ENCODE measurements at places on chromosomes 13 and 19.

- DNase-seq, result no peak
Observed at GRCh38 chr19:10979951-10980381, 19.1 kb downstream of the SMARCA4 start.

DNA sequence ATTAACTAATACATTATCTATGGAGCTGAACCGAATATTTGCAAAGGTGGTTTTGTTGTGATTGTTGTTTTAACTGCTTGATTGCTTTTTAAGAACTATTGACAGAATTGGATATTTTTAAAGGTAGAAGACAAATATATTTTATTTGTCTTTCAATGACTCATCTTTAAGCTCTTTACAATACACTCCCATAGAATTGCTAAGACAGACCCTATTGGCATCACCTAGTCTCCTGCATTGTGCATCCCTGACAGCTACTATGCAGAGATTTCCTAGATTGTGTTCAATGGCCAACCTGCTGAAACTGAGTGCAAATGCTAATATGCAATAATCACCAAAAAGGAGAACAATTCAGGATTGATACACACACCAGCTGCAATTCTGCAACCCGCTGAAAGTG is 19.7 kb upstream of the SCEL start:
- DNase-seq, result no peak

DNA sequence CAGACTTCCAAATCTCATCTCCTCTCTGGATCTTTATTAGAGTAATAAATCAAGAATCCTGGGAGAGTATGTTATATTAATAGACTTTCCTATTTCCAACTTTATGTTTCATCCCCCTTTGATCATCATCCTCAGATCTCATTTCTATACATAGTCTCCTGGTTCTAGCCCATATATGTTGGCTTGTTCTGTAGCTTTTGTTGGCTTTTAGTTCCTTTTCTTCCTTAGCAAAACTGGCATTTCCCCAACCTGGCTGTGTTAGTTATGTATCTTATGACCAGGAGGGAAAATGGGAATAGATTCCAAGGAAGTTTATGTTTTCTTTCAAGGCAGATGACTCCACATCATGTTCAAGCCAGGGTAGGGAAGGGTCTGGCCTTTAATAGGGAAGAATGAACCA is 2464.5 kb downstream of the PCDH9 start:
- no peak for DNase-seq

DNA sequence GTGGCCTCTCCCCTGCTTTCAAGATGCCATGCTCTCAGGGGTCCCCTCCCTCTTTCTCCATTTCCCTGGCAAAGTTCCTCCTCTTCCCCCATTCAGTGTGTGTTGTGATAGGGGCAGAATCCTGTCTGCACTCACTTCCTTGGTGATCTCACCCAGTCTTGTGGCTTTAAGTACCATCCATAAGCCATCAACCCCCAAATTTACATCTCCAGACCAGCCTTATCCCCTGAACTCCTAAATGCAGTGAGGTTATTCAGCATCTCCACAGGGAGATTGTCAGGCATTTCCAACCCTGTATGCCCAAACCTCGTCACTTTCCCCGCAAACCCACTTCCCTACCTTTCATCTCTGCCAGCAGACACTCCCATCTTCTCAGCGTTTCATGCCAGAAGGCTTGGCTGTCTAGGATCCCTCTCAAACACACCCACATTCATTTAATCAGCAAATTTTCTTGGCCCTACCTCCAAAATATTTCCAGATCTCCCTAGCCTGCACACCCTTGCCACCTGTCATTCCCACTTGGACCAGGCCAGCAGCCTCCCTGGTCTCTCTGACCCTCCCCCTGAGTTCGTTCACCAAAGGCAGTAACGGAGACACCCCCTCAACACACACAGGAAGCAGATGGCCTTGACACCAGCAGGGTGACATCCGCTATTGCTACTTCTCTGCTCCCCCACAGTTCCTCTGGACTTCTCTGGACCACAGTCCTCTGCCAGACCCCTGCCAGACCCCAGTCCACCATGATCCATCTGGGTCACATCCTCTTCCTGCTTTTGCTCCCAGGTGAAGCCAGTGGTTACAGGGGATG is at the start of gene HCST:
Gene HCST, plus strand, starts transcription at position 676 of the 808 bp plus-strand sequence. Its CDS starts 65 bp downstream, at position 741.
- DNase-seq, result no peak

GRCh38 chr19:10000171-10000826 is 10.0 kb downstream of the COL5A3 start:
- DNase-seq, result peak; percentile 33

GRCh38 chr19:23311551-23311950 is 61.4 kb upstream of the ZNF724 start:
- DNase-seq, result no peak

GRCh38 chr19:15538774-15539173 is 30.4 kb downstream of the CYP4F22 start:
- DNase-seq, result no peak

GRCh38 chr19:34744896-34745690 is 11.1 kb downstream of the ZNF181 start:
- no peak for DNase-seq

GRCh38 chr19:5369962-5370367 is 29.4 kb upstream of the PTPRS start:
- peak; percentile 4 for DNase-seq

- no peak for DNase-seq
Observed at GRCh38 chr13:113471844-113472243, 18.6 kb upstream of the ADPRHL1 start.

- no peak for DNase-seq
Observed at GRCh38 chr13:80871481-80871880, 530.6 kb upstream of the SPRY2 start.

GRCh38 chr13:43662976-43663375 is 123.8 kb downstream of the ENOX1 start:
- no peak for DNase-seq

DNA sequence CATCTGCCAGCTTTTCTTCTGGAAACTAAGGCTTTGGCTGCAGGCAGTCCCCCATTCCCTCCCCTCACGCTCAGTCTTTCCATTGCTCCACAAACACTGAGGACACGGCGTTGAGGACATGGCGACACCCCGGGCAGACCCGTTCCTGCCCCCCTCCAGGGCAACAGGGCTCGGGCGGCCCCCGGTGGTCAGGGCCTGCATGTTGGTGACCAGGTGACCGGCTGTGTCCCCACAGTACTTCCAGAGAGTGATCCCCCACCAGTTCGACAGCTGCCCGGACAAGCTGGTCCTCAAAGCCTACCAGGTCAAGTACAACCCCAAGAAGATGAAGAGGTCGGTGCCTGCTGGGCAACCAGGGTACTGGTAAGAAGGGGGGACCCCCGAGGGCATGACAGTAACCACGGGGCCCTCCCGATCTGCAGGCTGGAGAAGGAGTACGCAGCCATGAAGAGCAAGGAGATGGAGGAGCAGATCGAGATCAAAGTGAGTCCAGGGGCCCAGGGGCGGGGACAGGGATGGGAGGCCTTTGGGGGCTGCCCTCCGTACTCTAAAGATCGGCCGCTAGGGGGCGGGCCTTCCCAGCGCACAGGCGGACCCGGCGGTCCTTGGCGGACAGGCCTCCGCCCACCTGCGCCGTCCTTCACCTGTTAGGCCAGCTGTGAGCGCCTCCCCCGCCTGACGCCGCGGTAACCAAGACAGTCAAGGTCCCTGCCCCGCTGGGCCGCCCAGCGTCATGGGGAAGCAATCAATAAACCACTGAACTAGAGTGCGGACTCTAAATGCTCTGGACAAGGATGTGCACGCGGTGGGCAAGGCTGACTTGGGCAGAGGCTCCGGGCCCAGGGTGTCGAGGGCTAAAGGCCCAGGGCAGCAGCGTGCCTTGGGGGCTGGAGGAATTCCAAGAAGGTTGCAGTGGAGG is 21.1 kb downstream of the PRR36 start:
- DNase-seq, result no peak

GRCh38 chr19:4916292-4917082 is 7.2 kb downstream of the UHRF1 start:
- no peak for DNase-seq

GRCh38 chr19:53865918-53866864 is 1.5 kb upstream of the MYADM start:
- no peak for DNase-seq

- no peak for DNase-seq
Observed at GRCh38 chr13:24081387-24081786, 79.1 kb upstream of the SPATA13 start.

GRCh38 chr19:9597027-9597426 is 12.7 kb upstream of the ZNF121 start:
- DNase-seq, result no peak

GRCh38 chr19:55481148-55481793 is 3.7 kb upstream of the NAT14 start:
- no peak for DNase-seq

DNA sequence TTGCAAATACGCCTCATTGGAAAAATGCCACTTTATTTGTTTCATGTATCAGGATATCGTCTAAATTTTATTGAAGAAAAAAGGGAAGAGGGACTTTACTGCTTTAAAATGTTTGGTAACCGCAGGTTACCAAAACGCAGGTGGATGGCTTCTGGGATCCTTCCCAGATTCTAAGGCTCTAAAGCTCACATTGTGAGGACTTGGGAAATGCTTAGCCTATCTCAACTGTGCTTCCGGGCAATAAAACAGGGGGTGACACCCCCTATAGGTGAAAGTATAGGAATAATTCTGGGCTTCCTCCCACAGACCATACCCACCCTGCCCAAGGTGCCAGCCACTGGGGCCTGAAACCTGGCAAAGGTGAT is 73.2 kb upstream of the IPO5 start:
- DNase-seq, result no peak

DNA sequence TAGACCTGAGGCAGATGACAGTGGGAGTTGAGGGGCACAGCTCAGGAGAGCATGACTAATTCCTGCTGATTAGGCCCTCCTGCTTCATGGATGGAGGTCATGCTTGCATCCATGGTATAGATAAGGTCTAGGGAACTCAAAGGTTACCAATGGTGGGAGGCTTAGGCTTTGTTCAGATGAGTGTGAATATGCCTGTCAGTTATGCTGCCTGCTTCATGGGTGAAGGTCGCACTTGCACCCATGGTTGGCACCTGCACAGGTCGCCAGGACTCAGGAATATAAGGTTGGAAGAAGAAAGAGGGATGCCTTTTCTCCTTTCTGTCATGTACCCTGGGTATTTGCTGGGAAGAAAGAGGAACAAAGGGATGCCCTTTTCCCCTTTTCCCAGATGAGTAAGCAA is 53.4 kb upstream of the GJB6 start:
- no peak for DNase-seq

DNA sequence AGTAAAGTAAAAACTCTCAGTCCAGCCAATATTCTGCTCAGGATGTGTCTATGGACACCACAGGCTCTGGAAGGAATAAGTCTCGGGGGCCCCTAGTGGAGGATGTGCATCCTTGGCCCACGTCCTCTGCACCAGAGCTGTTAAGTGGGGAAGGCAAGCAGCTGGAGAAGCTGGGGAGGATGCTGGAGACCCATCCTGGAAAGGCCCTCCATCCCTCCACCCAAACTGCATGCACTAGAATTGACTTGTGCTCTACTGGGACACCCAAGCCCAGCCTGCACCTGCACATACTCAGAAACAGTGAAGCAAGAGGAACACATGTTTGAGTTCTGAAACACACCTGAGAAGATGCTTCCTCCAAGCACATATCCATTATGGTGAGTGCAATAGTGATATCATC is 307.8 kb downstream of the TSHZ3 start:
- DNase-seq, result no peak

- no peak for DNase-seq
Observed at GRCh38 chr19:9324584-9324962, 594 bp downstream of the ZNF559 start.

- DNase-seq, result no peak
Observed at GRCh38 chr19:40524133-40524549, 52.5 kb upstream of the SHKBP1 start.

- DNase-seq, result no peak
Observed at GRCh38 chr13:83297586-83298290, 584.5 kb downstream of the SLITRK1 start.

GRCh38 chr19:48629599-48630295 is 7.4 kb downstream of the DBP start:
- DNase-seq, result no peak

DNA sequence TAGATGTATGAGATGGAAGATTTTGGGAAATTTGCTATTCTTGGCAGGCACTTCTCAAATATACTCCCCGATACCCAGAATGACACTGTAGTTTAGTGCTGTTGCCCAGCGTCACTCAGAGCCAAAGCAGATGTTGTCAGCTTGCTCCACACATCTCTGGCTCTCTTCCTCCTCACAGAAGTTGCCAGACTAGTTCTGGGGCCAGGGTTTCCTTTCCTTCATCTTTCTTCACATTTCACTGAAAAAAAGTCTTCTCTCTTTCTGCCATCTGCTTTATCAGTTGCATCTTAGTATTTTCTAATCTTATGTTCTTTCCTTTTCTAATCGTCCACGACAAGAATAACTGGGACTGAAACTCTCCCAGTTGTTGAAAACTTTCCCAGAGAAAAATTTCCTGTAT is 251.4 kb downstream of the RGCC start:
- no peak for DNase-seq

DNA sequence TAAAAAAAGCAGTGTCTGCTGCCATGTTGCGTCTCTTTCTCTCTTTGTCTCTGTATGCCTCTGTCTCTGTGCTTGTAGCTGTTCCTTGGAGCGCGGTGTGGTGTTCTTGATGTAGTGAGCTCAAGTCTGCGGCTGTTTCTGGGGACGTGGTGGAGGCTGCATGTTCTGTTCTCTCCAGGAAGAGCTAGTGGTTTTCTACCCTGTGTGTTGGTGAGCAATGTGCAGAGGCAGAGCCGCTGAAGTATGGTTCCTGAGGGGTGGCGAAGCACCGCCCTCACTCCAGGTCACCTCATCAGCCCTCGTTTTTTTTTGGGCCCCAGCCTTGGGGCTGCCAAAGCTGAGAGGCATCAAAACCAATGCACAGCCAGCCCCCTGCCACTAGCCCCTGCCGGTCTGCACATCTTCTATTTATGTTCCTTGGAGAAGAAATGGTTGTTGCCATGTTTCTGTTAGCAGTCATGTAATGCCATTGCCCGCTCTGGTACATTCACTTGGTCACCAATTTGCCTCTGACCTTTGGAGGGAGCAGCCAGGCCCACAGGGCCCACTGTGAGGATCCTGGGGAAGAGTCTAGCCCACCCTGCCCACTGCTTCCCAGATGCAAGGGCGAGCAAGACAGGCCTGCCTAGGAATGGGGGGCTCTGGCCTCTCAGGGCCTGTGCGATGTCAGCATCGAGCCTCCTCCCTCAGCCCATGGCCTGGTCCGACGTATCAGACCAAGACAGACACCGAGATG is 7.2 kb downstream of the HNRNPL start:
- DNase-seq, result peak; percentile 30

Measured in stimulated activated CD8-positive, alpha-beta memory T cell treated with anti-CD3 and anti-CD28 coated beads, Interleukin-4, amount 100 ng/mL, for 1 hour (primary cell).